ENCODE measurements at places on chromosomes 5 and 9.

DNA sequence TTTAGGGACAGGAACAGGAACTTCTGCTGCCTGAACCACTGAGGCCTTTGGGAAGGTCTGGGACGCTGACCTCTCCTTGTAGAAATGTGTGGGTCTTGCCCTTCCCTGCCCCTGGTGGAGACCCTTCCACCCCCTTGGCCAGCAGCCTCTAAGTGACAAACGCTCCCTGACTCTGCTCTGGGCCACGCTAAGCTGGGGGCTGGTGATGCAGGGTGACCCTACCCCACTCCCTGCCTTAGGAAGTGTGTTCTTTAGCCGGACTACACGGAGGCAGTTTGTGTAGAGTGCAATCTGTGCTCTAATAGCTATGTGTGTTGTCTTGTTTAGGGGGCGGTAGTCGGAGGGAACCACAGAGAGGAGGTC is 123.0 kb downstream of the COL23A1 start:
- DNase-seq: no peak

GRCh38 chr9:17587113-17587512 is 8.2 kb downstream of the SH3GL2 start:
- DNase-seq: no peak

- DNase-seq: no peak
Measured at GRCh38 chr9:121404906-121405305, 34.9 kb upstream of the STOM start.

- peak; percentile 67 for DNase-seq
Measured at GRCh38 chr5:1445313-1445688, at the start of gene SLC6A3. SLC6A3 (minus strand) TSS chr5:1445440; CDS start chr5:1443197, 2,243 bp downstream.

- no peak for DNase-seq
Measured at GRCh38 chr5:132225165-132226032, 2.3 kb downstream of the P4HA2 start.

DNA sequence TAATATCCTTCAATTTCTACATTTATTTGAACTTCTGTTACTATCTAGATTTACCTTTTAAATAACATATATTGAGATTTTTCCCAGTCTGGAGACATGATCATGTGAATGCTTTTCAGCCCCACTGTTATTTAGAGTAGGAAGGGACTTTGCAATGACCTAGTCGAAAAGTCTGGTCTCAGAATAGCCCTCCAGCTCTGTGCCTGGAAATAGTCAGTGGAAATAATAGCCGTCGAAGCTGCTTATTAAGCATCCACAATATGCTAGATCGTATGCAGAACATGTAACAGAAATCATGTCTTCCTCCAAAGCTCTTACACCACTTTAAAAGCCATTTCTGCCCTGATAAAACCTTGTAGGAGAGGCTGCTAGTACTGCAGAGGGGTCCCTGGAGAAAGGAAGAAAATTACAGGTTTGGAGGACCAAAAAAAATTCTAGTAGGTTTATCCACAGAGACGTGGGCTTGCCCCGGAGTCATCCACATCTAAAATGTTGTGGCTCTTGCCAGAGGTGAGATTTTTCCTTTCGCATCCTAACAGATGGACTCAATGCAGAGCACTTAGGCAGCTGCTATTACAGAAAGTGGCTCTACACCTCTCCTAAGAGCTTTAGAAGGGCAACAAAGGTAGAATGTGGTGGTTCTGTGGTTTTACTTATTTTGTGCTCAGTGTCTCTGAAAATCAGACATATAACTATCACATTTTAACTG is 2.5 kb upstream of the FGF1 start:
- no peak for DNase-seq

DNA sequence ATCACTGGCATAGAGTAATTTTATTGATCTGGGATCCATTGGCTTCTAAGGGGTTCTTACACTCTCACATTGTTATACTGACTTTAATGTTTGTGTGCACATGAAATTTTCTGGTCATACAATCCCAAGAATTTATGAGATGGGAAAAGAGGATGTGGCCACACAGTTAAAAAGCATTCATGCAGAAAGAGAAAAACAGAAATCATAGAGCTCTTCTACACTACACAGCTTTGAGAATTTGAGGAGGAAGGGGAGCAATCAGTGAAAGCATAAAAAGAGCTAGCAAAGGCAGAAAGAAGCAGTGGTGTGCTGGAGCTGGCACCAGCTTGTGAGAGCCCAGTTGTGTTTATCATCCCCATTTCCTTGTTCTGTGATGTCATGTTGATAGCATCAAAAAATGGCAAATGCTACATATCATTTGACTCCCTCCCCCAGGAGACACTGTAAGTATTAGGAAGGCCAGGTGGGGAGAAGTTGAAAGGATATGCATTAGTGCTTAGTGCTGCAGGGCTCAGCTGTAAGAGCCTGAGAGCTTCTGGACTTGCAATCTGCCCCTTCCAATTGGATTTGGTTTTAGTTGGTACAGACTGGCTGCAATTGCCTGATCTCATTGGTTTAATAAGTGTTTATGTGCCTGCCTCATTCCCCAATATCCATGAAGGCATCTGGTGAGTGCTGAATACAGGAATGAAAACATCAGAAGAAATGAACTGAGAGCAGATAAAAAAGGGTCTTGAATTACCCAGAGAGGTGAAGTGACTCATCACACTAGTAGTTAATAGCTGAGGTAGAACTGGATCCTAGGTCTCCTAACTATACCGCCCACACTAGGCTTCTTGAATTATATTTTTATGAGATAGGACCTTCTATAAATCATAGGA is 30.9 kb downstream of the RHOBTB3 start:
- no peak for DNase-seq

- DNase-seq: no peak
Measured at GRCh38 chr9:130482463-130482862, 37.7 kb downstream of the ASS1 start.

DNA sequence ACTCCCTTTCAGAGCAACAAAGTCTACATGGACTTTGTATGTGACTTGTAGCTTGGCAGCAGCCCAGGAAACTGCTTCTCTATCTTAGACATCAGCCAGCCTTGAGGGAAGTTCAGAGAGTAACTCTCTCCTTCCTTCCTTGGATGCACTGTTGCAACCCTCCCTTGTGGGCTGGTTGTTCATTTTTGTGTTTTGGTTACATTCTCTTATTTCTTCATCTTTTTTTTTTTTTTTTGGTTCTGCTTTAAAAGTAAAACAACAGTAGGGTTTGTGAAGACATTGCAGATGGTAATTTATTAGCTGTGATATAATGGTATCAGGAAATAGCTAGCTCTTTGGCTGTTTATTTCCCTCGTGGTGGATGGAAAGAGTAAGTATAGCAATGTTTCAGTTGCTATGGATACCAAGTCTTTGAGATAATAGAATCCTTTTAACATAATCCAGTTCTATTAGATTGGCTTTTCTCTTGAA is 97.9 kb upstream of the MAMDC2 start:
- DNase-seq: no peak

DNA sequence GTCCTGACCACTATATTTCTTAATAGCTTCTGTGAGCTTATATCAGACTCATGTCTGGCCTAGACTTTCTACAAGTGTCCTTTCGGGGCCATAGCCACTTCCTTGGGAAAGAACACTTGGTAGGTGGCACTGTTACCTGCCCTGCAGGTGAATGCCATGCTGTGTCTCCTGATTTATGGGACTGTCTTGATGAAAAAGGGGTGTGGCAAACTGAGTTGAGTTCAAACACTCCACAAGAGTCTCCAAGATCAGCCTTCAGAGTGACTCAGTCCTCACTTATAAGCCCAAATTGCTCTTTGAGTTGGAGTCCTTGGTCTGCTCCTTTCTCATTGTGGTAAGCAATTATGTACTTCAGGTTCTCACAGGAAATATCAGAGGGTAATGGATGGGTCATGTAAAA is 9.9 kb upstream of the ANKHD1 start:
- no peak for DNase-seq

- no peak for DNase-seq
Measured at GRCh38 chr5:108541836-108542235, 159.9 kb upstream of the FBXL17 start.

GRCh38 chr5:117539692-117540091 is 965.1 kb upstream of the SEMA6A start:
- DNase-seq: no peak

DNA sequence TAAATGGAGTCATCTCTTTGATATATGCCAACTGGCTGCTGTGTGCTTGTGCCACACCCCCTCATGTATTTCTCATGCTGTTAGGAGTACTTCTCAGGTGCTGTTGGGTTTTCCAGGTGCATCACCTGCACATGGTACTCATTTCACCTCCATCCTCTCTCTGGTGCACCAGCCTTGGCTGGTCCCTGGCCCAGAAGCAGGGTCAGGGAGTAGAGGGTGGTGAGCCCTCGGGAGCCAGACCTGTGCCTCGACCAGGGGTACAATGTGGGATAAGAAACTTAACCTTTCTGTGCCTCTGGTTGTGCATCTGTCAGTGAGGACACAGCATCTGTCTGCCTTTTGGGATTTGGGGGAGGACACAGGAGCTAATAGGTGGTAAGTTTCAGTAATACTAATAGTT is 38.5 kb downstream of the SECISBP2 start:
- DNase-seq: no peak

DNA sequence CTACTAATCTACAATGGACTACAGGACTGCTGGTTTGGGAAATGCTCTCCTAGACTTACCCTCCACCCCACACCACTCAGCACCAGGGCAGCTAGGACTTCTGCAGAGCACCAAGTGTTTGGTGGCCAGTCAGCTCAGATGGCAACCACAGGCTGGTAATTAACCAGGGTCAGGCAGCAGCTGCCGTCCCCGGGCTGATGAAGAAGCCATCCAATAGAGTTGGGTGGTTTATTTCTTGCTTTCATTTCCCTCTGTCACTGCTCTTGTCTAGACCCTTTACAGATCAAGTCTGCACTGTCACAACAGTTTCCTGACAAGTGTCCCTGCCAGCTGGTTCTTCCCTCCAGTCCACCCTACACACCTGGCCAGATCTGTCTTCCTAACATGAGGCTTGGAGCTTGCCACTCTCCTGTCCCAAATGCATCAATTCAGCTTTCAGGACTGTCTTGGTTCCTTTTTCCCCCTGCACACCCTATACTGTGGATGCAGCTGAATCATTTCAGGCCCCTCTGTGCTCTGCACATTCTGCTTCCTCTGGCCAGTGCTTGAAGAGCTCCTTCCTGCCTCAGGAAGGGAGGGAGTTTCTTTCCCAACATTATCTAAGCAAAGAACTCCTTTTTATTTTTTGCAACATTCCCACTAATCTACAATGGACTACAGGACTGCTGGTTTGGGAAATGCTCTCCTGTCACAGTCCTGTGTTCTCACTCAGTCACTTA is 30.2 kb upstream of the HSPA9 start:
- DNase-seq: no peak

- DNase-seq: no peak
Measured at GRCh38 chr5:63803165-63803564, 159.1 kb downstream of the HTR1A start.

DNA sequence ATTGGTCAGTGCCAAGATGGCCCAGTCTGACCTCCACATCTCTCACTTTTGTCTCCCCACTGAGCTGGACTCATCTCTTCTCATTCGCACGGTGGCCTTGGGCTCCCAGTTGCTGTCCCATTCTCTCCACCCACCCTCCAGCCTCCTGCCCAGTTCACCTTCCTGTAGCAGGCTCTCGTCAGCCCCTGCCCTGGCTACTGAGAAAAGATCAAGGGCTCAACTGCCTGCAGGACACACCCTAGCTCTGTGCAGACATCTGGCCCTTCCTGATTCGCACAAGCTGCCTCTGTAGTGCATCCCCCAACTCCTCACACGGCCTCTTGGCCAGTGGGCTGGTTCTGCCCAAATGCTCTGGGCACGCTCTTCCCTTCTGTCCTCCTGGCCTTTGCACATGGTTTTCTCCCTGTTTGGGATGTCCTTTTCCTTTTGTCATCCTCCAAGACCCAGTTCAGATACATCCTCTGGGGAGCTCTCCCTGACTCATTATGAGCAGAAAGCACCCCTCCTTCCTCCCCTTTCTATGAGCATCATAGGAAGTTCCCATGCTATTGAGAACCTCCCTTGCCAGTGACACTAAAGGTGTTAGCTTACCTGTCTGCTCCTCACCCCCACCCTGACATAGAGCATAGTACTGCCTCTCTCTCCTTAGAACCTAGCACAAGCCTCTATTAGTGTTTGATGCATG is 78.5 kb upstream of the TGFBR1 start:
- DNase-seq: no peak

DNA sequence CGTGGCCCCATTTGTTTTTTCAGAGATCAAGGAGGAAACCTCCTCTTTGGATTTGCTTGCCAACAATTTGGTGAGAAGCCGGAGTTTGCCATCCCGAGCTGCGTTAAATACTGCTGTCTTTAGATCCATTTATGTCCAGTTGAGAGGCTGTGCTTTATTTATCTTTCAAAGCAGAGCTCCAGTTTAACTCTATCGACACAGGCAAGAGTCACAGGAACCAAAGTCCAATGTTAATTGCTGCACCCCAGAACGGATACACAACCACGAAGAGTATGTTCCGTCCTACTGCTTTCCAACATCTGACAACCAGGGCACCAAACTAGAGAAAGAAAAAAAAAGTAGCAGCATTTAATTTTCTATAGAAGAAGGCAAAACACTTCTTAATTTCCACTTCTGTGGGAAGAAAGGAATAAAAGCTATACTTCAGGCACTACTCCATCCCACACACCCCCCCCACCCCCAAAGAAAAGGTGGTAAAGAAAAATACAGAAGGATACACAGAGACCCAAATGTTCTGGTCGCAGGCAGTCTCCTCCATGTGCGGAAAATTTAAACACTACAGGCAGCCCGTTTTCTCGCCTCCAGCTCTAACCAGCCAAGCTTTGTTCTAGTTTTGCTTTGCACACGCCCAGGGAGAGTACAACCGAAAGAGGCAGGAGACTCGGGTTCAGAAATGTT is 1.1 kb downstream of the FEM1C start:
- peak; percentile 71 for DNase-seq

DNA sequence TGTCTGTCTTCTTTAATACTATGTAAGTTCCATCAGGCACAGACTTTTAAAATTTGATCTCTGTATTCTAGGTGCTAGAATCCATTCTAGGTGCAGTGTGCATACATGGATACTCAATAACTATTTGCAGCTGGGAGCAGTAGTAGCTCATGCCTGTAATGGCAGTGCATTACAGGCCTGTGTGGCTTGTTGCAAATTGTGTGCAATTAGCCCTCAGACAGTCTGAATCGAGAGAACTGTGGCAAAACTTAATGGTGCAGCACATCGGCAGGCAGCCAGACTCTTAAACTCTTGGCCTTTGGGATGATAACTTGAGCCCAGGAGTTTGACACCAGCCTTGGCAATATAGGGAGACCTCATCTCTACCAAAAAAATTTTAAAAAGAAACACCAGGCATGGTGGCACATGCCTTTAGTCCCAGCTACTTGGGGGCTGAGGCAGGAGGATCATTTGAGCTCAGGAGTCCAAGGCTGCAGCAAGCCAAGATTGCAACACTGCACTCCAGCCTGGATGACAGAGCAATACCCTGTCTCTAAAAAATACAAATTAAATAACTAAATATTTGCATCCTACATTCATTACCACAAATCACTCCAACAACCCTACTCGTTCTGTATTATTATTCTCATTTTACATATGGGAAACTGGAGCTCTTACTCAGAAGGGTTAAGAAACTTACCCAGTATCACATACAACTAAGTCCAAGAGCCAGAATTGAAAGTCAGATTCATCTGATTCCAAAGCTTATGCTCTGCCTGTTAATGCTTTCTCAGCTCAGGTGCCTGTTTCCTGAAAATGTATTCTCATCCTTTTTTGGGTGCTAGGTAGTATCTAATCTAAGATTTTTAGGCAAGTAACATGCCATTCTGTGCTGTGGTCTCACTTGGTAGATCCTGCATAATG is 30.1 kb downstream of the PRKACG start:
- no peak for DNase-seq

GRCh38 chr5:155834271-155834975 is 492.5 kb upstream of the SGCD start:
- no peak for DNase-seq
